ENCODE measurements at places on chromosomes 2 and 18.

GRCh38 chr2:214550786-214551185 is 139.9 kb downstream of the VWC2L start:
- no peak for DNase-seq

DNA sequence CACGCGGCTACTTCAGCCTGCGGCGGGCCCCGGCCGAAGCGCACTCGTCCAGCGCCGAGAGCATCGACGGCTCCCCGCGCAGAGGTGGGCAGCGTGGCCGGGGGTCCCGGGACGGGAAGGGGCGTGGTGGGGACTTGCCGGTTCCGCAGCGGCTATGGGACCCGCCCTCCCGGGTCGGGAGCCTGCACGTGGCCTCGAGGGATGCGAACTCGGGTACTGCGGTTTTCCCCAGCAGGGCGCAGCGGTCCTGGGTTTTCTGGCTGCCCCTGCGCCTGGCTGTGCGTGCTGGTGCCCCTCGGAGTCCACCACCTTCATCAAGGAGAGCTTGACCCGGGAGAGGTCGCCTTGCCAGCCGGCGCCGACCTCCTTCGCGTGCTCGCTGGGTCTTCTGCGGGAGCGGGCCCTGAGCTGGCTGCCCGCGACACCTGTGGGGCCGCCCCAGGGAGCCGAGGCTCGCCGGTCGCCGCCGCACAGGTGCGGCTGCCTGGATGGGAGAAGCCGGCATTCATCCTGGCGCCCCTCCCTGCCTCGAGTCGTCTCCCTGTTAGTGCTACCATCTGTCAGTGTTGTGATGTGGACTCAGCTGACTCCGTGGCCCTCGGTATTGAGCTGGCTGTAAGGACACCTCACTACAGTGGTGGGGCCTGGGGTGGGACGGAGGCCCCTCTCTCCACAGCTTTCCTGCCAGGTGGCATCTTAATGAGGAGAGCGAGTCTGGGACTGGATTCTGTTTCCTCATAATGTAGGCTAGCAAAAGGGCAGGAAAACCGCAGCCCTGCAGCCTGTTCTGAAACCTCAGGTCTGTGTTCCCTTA is 177.3 kb downstream of the AGAP1 start:
- DNase-seq, result no peak

DNA sequence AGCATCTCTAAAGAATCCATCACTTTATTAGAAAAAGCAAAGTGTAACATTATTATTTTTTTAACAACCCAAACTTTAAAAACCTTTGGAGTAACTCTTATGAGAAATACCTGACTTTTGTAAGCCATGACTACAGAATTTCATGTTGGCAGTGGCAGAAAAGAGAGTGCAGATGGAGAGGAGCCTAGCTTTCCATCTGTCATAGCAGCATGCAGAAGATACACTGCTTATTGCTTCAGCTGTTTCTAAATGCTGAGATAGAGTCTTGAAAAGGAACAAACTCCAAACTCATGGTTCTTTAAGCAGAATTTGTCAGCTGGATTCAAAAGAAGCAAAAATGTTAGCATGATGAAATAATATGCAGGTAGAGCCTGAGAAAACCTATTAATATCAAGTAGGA is 1130.3 kb downstream of the DPP10 start:
- DNase-seq, result no peak

DNA sequence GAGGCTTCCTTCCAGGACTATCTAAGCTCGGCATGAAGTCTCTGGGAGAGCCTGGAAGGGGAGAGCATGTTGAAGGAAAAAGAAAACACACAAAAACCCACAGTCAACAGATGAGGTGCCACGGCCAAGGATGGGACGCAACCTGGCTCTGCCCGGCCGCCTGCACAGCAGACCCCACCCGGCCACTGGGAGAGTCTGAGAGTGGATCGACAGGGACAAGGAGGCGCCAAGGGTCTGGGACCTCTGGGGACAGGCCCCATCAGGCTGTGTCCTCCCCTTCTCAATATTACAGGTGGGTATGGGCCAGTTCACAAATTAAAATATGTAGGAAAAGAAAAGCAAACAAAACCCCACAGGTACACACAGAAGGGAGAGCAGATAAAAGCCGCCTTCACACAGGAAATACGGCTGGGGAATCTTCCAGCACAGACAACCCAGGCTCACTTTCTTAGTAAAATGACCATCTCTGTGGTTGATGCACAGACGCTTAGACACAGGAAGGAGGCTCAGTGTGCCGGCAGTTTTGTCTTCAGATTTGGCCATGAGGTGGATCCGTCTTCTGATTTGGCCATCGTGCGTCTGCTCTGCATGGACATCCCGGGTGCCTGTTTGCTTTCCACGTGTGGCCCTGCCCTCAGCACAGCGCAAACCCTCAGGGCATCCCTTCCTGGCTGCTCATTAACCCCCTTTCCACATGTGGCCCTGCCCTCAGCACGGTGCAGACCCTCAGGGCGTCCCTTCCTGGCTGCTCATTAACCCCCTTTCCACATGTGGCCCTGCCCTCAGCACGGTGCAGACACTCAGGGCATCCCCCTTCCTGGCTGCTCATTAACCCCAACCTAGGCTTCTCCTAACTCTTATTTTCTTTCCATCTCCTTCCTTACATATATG is 138.4 kb downstream of the EIPR1 start:
- no peak for DNase-seq

GRCh38 chr2:172596776-172597175 is 40.9 kb downstream of the PDK1 start:
- DNase-seq, result no peak

DNA sequence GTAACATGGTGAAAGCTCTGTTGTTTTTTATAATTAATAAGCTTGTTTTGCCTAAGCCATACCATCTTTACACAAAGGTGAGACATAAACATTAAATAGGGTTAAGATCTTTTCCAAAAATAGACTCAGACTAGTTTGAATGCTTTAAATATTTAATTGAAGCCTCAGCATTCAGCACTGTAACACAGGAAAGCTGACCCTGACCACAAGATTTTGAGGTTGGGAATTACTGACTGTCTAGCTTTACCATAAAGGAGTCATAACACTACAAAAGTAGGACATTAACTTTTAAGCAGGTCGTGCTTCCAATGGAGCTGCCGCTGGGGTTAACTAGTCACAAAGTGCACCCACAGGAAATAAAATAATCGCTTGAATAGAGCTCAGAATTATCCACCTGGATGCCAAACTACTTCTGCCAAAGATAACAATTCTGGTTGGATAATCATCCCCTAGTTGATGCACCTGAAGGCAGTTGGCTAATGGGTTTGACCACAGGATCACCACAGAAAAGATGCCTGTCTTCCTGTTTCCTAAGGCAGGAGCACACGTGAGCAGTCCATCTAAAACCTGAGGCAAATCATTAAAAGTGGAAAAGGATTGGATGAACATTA is 106.2 kb downstream of the COBLL1 start:
- DNase-seq, result no peak

GRCh38 chr2:207601774-207602173 is 23.4 kb downstream of the METTL21A start:
- DNase-seq, result no peak

DNA sequence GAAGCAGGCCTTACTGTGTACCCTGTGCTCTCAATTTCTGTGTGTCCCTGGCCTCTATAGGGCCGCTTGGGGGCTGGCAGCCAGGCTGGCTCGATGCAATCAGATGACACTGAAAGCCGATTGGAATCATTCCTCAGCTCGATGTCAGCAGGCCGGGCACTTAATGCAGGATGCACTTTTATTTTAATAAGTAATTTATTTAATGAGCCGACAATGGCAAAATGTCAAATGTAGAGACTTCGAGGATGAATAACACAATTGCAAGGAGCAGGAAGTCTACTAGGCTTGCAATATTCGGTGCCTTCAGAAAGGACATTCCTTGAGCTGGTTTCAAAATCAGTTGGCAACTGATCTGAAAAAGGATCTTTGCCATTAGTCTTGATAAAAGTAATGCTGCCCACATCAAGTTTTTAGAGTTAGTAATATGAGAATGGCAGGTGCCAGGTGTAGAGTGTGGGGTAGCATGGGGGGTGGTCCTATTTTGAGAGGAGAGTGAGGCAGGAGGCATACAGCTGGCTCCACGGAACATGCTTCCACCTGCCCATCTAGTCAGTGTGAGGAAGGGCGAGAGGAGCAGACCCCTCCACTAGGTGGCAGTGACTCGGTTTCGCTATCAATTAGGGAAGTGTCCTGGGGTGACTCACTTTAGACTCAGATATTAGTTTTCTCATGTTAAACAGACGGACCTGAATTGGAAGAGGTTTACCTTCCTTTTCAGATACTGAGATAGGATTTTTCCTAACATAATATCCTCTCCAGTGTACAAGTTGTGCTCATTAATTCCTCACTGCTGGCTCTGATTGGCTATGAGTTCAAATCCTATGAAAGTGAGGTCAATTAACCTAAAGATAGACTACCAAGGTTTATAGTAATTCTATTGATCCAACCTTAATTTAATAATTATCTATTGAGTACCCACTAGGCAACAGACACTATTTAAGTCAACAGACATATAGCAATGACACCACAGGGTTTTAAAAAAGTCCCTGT is 80.9 kb downstream of the NABP1 start:
- no peak for DNase-seq

DNA sequence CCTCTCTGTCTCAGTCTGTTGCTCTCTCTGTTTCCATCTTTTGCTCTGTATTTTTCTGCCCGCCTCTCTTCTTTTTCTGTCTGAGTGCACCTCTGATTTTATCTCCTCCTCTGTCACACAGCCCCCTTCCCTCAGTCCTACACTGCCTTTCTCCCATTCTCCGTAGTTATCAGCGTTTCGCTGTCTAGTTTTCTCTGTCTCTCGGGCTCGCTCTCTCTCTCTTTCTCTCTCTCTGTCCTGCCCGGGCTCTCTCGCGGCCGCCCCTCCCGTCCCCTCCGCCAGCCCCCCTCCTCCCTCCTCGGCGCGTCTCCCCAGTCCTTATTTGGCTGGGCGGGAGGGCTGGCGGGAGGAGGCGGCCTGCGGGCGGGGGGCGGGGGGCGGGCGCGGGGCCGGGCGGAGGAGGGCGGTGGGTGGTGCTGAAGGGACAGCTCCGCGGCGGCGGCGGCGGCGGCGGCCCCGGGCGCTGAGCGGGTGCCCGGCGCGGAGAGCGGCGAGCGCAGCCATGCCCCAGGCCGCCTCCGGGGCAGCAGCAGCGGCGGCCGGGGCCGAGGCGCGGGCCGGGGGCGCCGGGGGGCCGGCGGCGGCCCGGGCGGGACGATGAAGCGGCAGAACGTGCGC is at the start of gene KCNK3:
KCNK3 (plus strand) TSS at position 444 of the 618 bp plus-strand sequence; CDS start at position 598, 154 bp downstream.
- no peak for DNase-seq

GRCh38 chr2:97688062-97688827 is 18.7 kb downstream of the C2orf92 start:
- no peak for DNase-seq

DNA sequence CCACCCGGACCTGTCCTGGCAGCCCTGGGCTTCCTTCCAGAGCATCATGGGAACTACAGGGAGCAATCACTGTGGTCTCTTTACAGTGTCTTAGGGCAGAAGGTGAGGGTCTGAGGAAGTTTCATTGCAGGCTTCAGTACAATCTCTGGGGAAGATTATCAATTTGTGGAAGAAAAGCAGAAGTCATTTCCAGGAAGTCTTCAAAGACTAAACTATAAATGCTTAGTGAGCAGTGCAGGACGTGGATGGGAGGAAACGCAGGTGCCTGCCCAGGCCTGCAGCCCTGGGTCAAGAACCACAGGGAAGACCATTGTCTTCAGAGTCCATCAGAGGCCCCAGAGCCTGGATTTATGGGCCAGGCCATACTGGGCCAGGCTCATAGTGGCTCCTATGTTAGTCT is 54.3 kb downstream of the INO80C start:
- no peak for DNase-seq

GRCh38 chr2:16119741-16120140 is 179.4 kb downstream of the MYCN start:
- DNase-seq, result no peak

DNA sequence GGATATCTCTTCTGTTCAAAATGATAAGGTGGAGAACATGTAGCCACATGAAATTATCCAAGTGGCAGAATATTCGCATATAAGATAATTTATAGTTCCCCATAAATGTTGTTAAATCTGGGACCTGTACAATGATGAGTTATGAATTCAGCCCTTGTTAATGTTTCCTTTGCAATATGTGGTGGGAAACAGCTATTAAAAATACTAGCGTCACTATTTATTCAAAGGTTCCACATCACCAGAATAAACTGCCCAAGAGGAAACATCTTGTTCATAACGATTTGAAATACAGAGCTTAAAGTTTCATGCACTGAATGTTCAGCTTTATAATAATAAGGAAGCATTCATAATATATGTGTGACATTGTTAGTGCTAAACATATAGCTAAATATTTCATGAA is 223.9 kb upstream of the TCF4 start:
- DNase-seq, result no peak

DNA sequence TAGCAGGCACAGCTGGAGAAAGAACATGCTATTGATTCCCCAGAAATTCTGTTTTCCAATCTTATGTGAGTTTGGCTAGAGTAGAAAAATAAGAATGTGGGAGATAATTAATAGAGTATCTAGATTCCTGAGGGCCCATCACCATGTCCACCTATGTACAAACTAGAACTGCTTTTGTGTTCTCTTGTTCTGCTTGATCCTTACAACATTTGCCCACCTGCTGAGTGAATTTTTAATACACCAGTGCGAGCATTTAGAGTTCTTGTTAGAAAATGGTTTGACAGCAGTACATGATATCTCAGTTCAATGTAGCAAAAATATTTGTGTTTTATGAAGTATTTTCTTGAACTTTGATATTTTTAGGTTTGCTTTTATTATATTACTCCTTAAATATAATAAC is 52.3 kb upstream of the SPAG16 start:
- no peak for DNase-seq

DNA sequence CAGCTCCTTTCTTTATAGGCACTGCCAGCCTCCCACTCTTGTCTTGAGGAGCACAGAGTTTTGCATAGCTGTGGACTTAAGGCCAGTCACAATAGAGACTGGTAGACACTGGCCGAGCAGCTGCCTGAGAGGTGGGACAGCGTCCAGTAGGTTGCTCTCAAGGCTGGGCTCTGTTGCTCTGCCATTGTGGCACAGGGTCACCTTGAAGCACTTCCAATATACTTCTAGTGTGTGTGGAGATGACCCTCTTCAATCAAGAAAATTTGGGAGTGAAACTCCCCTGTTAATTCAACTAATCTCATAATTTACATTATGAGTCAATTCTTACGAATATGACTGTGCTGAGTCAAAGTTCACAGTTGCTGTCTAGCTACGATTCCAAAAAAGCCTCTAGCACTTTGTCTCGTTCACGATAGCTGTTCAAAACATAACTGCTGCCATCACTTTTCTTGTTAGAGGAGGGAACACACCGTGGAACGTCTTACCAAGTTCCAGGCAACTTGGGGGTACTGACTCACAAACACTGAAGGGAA is 636.2 kb downstream of the EPHA4 start:
- DNase-seq, result no peak

DNA sequence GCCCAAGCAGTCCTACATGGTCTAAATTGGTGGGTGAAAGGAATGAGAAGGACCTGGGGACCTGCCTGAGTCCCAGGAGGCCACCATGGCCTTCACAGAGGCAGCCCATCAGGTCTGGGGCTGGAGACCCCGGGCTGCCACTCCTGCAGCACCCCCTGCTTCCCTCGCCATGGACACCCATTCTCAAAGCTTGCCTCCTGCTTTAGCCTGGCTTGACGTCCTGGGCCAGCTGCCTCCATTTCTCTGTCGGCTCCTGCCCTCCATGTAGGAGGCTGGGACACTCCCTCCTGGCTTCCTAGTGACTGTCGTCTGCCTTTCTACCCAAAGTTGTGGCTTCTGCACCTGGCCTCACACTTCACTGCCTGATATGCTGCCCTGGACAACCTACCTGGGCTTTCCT is 198.6 kb downstream of the FAM210A start:
- DNase-seq, result no peak

- no peak for DNase-seq
Observed at GRCh38 chr2:37622450-37623100, 48.9 kb downstream of the CDC42EP3 start.

Measured in cortex of kidney (tissue), 1 donor.